Fibroblast of lung (primary cell): ENCODE measurements at places on chromosomes 3 and 15.

- no peak overlapping the region for H3K27ac ChIP-seq
- no peak for DNase-seq
- H3K4me3 ChIP-seq = no peak overlapping the region
- H3K36me3 ChIP-seq = no peaks in the 10 kb centered on the region
Measured at GRCh38 chr3:134134698-134135415, 105.1 kb upstream of the SLCO2A1 start.

DNA sequence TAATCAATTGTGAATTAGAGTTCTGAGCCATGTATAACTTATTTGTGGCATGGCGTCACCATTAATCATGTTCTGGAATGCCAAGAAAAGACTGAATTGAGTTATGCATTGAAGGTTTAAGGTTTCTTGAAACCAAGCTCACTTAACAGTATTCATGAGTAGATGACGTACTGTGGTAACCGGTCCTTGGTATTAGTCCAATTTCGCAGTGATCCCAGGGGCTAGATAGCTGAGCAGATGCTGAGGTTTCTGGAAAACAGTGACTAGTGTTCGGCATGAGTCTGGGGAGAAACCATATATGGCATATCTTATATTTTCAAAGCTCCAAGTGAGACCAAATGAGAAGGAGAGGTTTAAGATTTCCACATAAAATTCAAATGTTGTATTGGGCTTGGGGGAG, 218.3 kb upstream of the LYSMD4 start:
- H3K4me3 ChIP-seq = no peak overlapping the region
- no peaks in the 10 kb centered on the region for H3K27me3 ChIP-seq
- no peak overlapping the region for H3K27ac ChIP-seq

DNA sequence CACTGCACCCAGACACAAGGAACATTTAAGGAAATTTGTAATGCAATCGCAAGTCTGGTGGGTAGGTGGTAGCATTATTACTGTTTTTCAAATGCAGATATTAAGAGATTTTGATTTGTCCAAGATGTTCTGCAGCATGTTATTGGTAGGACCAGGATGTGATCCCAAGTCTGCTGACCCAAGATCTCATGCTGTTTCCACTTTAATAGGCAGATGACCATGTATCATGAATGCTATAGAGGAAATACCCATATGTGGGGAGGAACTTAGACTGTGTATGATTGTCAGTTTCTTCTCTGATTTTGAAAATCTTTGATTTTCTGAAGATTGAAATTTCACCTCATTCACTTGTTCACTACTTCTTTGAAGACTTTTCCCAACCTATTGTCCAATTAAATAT, 28.7 kb downstream of the ATP6V1A start:
- no peaks in the 10 kb centered on the region for H3K27me3 ChIP-seq
- H3K4me1 ChIP-seq = peaks cover 2% of the 10 kb centered on the region
- no peak for DNase-seq
- H3K4me3 ChIP-seq = no peak overlapping the region
- H3K27ac ChIP-seq = no peak overlapping the region
- H3K36me3 ChIP-seq = no peaks in the 10 kb centered on the region

DNA sequence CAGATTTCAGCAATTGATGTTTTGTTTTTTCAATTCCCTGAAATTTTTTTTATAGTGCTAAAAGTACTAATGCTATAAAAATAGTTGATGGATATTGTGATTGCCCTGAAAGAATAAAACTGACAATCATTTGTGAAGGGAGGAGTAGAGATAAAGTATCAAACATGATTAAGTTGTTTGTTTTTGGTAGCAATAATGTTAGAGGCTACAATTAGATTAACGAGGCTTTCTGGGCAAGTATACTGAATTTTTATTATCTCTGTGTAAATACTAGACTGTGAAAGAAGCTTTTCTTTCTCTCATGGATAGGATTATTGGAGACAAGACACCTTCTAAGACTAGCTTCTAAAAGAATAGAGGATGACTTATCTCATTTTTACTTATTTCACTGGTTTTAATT, 15.6 kb downstream of the NR1D2 start:
- H3K27ac ChIP-seq = no peak overlapping the region
- DNase-seq = no peak
- peaks cover 16% of the 10 kb centered on the region for H3K4me1 ChIP-seq
- no peak overlapping the region for H3K4me3 ChIP-seq

GRCh38 chr15:88738796-88739195, 64.4 kb upstream of the ACAN start:
- no peak for DNase-seq
- no peak overlapping the region for H3K4me3 ChIP-seq
- peaks cover 3% of the 10 kb centered on the region for H3K4me1 ChIP-seq
- H3K36me3 ChIP-seq = no peaks in the 10 kb centered on the region
- H3K27me3 ChIP-seq = no peaks in the 10 kb centered on the region
- no peak overlapping the region for H3K27ac ChIP-seq

GRCh38 chr3:179063945-179064560, 7.6 kb downstream of the ZMAT3 start:
- peak; percentile 71 for DNase-seq
- no peak overlapping the region for H3K27ac ChIP-seq
- H3K4me1 ChIP-seq = peaks cover 3% of the 10 kb centered on the region
- peaks cover 1% of the 10 kb centered on the region for H3K36me3 ChIP-seq
- no peak overlapping the region for H3K4me3 ChIP-seq
- H3K27me3 ChIP-seq = no peaks in the 10 kb centered on the region

GRCh38 chr3:197303452-197303851, 5.0 kb upstream of the DLG1 start:
- H3K4me3 ChIP-seq = no peak overlapping the region
- H3K27ac ChIP-seq = no peak overlapping the region
- no peaks in the 10 kb centered on the region for H3K27me3 ChIP-seq
- DNase-seq = no peak
- H3K4me1 ChIP-seq = peaks cover 7% of the 10 kb centered on the region
- no peaks in the 10 kb centered on the region for H3K36me3 ChIP-seq

DNA sequence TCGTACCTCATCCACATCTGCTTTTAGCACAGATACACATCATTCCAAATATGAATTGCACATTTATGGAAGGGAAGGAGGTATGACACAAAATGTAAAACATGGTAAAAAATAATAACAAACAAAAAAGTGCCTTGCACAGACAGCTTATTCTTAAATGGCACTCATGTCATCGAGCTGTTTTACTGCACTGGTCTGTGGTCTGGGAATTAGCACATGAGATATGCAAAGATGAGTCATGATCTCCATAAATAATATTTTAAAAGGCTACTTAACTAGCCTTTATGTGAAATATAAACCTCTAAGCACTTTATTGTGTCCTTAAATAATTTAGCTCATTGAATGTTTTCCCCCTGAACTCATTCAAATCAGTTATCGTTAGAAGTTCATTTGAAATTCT, 142.2 kb upstream of the ZNF385D start:
- H3K27me3 ChIP-seq = no peaks in the 10 kb centered on the region
- peak; percentile 65 for DNase-seq
- no peak overlapping the region for H3K4me3 ChIP-seq
- no peaks in the 10 kb centered on the region for H3K36me3 ChIP-seq
- H3K27ac ChIP-seq = no peak overlapping the region

GRCh38 chr15:90062023-90062442, 40.2 kb downstream of the IDH2 start:
- H3K36me3 ChIP-seq = no peaks in the 10 kb centered on the region
- DNase-seq = peak; percentile 13
- no peak overlapping the region for H3K27ac ChIP-seq
- H3K4me1 ChIP-seq = no peaks in the 10 kb centered on the region
- no peaks in the 10 kb centered on the region for H3K27me3 ChIP-seq

DNA sequence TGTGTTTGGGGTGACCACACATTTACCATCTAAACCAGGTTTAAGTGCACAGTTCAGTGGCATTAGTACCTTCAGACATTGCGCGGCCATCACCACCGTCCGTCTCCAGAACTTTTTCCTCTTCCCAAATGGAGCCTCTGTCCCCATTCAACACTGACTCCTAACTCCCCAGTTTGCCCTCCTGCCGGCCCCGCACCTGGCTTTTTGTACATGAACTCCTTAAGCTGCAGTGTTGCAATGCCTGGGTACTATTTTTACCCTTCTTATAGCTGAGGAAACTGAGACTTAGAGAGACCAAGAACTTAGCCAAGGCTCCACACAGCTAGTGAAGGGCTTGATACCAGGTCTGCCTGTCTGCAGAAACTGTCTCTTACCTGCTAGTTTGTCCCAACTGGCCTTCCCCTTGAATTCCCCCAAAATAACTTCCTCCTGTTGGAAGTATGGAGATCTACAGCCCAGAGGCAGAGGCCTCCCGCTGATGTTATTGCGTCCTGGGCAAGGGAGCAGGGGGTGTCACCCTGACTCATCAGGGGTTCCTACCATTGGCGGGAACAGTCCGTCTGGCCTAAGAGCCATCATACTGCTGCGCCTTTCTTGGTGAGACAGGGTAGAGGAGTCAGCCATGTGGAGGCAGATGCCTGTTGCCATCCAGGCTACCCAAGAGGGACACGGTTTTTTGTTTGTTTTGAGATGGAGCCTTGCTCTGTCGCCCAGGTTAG, 65.6 kb downstream of the GRIP2 start:
- H3K4me3 ChIP-seq = no peak overlapping the region
- DNase-seq = no peak
- no peak overlapping the region for H3K27ac ChIP-seq
- H3K27me3 ChIP-seq = no peaks in the 10 kb centered on the region
- peaks cover 2% of the 10 kb centered on the region for H3K36me3 ChIP-seq

- no peaks in the 10 kb centered on the region for H3K27me3 ChIP-seq
- DNase-seq = no peak
- H3K27ac ChIP-seq = no peak overlapping the region
- H3K36me3 ChIP-seq = no peaks in the 10 kb centered on the region
- H3K4me3 ChIP-seq = no peak overlapping the region
Measured at GRCh38 chr15:47246317-47246716, 471.0 kb upstream of the SEMA6D start.

DNA sequence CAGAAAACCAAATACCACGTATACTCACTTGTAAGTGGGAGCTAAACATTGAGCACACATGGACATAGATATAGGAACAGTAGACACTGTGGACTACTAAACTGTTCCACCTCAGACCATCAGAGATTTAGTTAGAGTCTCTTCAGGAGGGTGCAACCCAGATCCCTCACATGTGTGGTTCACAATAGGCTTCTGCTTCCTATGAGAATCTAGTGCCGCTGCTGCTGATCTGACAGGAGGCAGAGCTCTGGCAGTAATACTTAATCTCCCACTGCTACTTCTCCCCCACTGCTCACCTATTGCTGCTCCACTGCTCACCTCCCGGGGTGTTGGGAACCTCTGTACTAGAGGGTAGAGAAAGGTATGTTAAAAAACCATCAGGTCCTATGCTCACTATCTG, 533.3 kb downstream of the NSUN3 start:
- H3K4me1 ChIP-seq = no peaks in the 10 kb centered on the region
- H3K4me3 ChIP-seq = no peak overlapping the region
- H3K27ac ChIP-seq = no peak overlapping the region

DNA sequence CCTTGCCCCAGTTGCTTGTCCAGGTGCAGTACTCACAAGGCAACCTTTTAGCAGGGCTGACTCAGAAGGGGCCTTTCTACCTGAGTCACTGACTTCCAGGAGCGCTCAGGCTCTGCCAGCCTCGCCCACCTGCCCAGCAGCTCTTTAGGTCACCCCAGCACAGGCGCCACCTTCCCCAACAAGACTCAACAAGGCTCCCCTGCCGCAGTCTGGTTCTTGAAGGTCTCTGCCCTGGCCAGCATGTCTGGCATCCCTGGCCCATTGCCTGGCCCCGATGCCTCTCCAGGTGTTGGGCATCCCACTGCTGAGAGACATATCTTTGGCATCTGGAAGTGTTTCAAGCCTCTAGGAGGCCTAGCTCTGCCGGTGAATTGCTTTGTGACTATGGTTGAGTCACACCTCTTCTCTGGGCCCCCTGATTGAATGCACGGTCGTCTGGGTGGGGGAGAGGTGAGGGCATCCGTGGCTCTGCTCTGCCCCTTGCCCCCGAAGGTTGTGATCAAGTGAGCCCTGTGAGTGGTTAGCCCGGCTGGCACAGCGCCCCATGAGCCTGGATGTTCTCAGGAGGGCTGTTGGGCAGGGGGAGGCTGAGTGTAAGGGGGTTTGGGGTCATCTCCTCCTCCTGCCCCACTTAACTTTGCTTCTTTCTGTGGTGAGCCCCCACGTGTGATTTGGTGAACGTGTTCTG, 21.6 kb downstream of the SNX33 start:
- no peaks in the 10 kb centered on the region for H3K36me3 ChIP-seq
- H3K27ac ChIP-seq = no peak overlapping the region
- H3K4me1 ChIP-seq = peaks cover 45% of the 10 kb centered on the region
- no peak overlapping the region for H3K4me3 ChIP-seq

DNA sequence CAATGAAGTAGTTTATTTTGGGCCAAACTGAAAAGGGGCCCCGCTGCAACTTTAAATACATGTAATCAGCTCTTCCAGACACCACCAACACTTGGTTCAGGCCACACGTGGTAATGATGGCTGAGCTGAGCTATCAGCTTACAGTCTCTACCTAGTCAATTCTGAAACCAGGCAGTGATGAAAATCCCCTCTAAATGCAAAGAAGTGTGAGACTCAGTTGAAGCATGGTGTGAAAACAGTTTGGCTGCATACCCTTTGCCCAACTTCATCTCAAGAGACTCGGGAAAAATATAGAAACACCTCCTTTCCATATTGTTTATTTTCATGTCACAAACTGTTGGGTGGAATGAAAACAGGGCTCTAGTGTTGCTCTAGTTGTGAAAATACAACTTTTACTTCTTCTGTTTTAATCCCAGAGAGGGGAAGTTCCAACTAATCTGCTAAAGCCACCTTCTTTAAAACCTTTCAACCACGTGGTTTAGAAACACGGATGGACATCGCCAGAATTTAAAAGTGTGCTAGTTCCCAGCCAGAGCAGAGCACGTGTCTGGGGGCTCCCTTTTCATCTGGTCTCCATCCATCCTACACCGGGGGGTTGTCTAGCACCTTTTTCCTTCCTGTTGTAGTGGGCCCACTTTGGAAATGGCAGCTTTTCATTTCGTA, 229.1 kb downstream of the EPHB1 start:
- no peak for DNase-seq
- H3K27me3 ChIP-seq = no peaks in the 10 kb centered on the region
- H3K36me3 ChIP-seq = no peaks in the 10 kb centered on the region
- H3K27ac ChIP-seq = no peak overlapping the region
- H3K4me1 ChIP-seq = no peaks in the 10 kb centered on the region

DNA sequence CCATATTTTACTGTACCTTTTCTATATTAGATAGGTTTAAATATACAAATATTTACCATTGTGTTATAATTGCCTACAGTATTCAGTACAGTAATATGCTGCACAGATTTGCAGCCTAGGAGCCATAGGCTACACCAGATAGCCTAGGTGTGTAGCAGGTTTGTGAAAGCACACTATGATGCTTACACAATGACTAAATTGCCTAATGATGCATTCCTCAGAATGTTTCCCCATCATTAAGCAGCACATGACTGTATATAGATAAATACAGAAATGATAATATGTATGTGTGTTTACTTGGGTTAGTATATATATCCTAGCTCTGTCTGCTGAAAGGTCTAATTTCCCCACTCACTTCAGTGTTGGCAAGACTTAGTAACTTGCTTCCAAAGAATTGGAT, 65.8 kb downstream of the MYL3 start:
- H3K27me3 ChIP-seq = no peaks in the 10 kb centered on the region
- no peaks in the 10 kb centered on the region for H3K36me3 ChIP-seq
- no peak for DNase-seq

- peak; percentile 52 for DNase-seq
- no peak overlapping the region for H3K27ac ChIP-seq
- H3K27me3 ChIP-seq = no peaks in the 10 kb centered on the region
- H3K4me1 ChIP-seq = no peaks in the 10 kb centered on the region
- H3K4me3 ChIP-seq = no peak overlapping the region
- peaks cover 18% of the 10 kb centered on the region for H3K36me3 ChIP-seq
Measured at GRCh38 chr15:90481023-90481422, 48.7 kb upstream of the CRTC3 start.

- no peak overlapping the region for H3K27ac ChIP-seq
- no peaks in the 10 kb centered on the region for H3K36me3 ChIP-seq
- peak; percentile 2 for DNase-seq
- no peak overlapping the region for H3K4me3 ChIP-seq
- no peaks in the 10 kb centered on the region for H3K4me1 ChIP-seq
- H3K27me3 ChIP-seq = no peaks in the 10 kb centered on the region
Measured at GRCh38 chr15:99850517-99850916, 117.3 kb upstream of the LYSMD4 start.
